Stimulated activated CD8-positive, alpha-beta memory T cell treated with anti-CD3 and anti-CD28 coated beads, Interleukin-7, amount 100 ng/mL, for 4 hours (primary cell): ENCODE measurements at places on chromosomes 6 and 20.
A peak's percentile ranks its signal among the peaks of the same experiment; 100 is the strongest.

DNA sequence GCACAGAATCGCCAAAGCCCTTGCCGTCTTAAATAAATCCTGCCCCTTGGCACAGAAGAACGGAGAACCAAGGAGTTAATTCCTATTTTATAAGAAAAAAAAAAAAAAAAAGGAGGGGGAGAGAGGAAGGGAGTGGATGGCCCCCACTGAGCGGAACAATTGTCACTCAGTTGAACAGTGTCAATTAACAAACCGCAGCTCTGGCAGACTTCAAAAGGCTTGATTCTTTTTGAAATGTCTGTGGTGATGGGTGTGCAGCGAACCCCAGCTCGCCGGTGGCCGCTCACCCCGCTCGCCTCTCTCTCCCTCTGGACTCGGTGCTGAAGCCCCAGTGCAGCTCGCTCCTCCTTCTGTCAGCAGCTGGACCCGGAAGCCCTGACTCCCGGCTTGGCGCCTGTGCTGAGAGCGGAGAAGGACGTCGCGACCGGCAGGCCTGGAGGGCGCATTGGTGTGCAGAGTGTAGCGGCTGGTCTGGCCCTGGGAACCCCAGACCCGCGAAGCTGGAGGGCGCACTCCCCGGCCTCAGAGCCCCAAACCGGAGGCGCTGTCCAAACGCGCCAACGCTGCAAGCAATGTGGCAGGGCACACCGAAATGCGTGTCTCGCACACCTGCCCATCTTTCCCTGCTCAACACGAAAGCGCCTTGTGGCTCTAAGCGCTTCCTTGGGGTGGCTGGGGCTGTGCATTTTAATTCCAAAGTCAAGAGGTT, 3.4 kb downstream of the LINC00237 start:
- no peak for DNase-seq

GRCh38 chr6:28742668-28743270, 181.0 kb downstream of the TRIM27 start:
- DNase-seq, result no peak

DNA sequence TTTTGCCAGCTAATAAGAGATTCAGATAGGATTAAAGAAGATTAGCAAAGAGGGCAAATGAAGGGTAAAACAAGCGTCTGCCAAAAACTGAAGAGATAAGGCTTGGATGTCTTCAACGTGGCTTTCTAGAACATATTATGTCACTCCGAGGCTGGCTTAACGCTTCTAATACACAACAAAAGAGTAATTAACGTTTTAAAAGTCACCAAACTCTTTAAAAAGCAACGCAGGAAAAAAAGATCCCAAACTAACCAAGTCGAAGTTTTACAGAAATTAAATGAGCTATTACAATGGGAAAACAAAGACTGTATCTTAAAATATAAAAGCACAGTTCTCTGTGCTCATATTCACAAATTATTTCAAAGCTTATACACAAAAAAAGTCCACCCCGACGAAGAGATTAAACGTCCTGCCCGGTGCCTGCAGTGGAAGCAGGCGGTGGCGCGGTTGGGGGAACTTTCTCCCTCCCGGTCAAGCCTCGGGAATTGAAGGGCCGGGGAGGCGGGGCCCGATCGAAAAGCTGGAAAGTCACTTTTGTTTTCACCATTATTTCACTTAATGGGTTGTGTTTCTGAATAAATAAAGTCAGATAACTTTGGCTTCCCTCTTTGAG, 1.2 kb downstream of the MAK start:
- no peak for DNase-seq

DNA sequence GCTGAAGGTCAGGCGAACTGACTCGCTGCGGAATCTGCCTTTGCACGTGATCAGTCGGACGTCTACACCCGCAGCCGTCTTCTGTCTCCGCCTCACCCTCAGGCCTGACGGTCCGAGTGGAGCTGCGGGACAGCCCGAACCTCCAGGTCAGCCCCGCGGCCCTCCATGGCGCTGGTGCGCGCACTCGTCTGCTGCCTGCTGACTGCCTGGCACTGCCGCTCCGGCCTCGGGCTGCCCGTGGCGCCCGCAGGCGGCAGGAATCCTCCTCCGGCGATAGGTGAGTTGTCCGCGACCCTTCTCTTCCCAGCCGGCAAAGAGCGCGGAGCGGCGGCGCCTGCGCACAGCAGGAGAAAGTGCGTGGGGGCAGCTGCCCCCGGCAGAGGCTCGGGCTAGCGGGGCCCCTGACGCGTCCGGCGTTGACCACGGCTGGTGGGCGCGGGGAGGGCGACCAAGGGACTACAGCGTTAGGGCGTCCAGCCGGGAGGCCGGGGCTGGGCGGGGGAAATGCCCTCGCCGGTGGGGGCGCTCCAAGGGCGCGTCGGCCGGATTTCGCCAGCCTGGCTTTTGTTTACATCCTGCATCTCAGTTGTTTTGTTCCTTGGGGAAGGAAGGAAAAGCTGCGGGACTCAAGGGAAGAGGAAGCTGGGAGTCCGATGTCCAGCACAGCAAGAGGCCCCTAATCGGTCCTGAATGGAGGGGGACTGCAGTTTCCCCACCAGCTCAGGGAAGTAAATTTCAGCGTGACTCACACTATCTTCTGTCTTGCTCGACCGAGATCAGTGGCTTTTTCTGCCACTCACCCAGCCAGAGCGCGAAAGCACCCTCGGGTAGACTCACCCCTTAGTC, at the start of gene SMPDL3A:
Gene SMPDL3A (plus strand): TSS at position 77 of the 846 bp plus-strand sequence. CDS start 89 bp downstream, at position 166.
- peak; percentile 10 for DNase-seq

- DNase-seq, result peak; percentile 22
Measured at GRCh38 chr20:54063992-54064676, 6.3 kb downstream of the BCAS1 start.

GRCh38 chr6:90175627-90176538, 120.8 kb downstream of the BACH2 start:
- peak; percentile 38 for DNase-seq

- DNase-seq, result no peak
Measured at GRCh38 chr6:129575378-129576118, 134.4 kb downstream of the ARHGAP18 start.

- DNase-seq, result no peak
Measured at GRCh38 chr6:95017922-95018321, 559.4 kb upstream of the MANEA start.

GRCh38 chr6:52839124-52840055, 1.2 kb downstream of the GSTA5 start:
- DNase-seq, result peak; percentile 12

DNA sequence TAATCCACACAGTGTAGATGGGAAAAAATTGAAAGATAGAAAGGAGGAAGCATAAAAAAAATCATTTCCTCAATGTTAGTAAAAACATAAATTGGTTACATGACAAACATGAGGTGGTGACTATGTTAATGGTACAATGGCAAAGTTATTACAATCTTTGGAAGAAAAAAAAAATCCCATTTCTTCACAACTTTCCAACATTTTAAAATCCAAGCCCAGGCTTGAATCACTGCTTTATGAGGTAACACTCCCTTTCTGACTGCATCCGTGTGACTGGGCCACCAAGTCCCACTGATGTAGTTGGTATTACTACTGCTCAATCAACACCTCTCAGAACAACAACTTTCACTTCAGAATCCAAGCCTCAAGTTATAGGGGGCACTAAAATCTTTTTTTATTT, 160.4 kb downstream of the BTBD9 start:
- no peak for DNase-seq

- peak; percentile 23 for DNase-seq
Measured at GRCh38 chr20:2451939-2452732, 18.5 kb downstream of the SNRPB start.

DNA sequence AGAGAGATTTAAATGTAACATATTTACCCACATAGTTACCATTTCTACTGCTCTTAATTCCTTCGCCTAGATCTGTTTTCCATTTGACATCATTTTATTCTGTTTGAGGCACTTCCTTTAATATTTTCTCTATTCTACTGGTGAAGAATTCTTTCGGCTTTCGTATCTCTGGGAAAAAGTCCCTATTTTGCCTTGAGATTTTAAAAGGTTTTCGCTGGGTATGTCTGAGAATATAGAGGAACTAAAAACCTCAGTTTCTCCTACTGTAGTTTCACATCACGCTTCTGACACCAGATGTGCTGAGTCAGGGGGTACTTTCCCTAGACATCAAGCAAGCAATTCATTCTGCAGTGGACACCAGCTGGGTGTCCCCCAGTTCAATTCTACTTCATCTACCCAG, 61.7 kb downstream of the E2F3 start:
- DNase-seq, result no peak

- no peak for DNase-seq
Measured at GRCh38 chr6:141682391-141682790, 450.3 kb upstream of the GJE1 start.

DNA sequence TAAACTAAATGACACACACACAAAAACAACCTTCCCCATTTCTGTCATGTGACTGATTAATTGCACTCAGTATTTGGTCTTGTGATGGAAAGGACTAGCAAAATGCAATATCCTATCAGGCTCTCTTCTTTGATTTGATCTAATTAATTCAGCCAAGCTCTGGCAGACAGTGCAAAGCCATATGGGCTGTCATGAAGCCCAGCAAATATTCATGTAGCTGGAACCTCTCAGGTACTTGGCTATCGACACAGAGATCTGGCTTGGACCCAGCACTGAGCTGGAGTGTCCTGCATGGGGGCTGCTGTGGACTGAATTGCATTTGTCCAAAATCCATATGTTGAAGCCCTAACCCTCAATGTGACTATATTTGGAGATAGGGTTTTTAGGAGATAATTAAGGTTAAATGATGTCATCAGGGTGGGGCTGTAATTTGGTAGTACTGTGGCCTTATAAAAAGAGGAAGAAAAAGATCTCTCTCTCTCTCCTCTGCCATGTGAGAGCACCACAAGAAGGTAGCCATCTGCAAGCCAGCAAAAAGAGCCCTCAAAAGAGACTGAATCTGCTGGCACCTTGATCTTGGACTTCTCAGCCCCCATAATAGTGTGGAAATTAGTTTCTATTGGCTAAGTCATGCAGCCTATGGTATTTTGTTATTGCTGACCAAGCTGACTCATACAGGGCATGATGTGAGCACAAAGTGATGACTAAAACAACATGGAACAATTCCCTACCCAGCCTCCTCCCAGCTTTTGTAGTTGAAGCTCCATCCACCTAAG, 77.1 kb downstream of the STMND1 start:
- no peak for DNase-seq

- DNase-seq, result peak; percentile 91
Measured at GRCh38 chr6:30742316-30743098, at the start of gene FLOT1. TSS of gene FLOT1 (minus strand) at chr6:30742687. CDS start at chr6:30742189, 498 bp downstream.

DNA sequence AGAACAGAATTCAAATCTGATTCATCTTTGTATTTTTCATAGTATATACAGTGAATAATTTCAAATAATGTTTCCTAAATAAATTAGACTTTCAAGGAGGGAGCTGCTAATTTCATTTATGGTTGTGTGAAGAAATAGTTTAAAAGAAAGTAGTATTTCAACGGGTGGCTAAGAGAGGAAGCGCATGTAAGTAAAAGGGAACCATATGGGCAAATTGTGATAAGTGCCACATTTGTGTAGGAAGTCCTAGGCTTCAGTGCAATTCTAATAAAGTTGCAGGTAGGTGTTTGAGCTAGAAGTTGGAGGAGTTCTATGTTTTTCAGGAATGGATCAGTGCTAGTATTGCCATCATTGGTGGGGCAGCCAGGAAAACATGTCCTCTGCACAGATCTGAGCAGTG, 178.8 kb upstream of the PRDM1 start:
- no peak for DNase-seq

DNA sequence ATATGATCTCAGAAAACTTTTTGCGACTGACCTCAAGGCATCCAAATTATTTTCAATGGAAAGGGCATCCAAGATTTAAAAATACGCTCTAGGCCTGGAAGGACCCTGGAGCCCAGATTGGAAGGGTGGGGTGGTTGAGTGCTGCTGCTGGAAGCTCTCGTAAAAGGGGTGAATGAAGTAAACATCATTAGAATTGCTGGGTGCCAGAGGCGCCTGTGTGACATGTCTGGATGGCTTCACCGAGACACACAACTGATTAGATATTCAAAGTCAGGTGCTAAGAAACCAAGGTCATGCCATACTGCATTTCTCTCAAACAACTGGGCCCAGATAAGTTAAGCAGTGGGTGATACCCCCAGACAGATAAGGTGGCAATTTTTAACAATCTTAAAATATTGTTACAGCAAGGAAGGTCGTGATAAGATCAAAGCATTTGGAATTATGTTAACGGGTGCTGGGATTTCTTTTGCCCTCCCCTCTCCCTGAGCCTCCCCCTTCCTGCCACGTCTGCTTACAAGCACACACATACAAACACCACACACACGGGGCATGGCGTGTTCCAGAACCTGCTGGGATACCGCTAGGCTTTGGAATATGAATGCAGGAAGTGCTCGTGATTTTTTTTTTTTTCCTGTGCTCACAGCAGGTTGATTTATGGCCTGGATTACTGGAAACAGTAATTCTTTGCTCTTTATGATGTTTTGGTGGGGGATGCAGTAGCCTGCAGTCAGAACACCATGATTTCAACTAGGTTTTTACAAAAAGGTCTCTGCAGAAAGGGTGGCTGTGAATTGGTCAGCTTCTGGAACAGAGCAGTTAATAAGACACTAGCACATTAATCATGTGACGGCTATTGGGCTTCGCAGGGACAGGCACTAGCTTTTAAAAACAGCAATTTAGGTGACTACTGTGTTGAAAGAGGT, 551.2 kb downstream of the QKI start:
- DNase-seq, result no peak

DNA sequence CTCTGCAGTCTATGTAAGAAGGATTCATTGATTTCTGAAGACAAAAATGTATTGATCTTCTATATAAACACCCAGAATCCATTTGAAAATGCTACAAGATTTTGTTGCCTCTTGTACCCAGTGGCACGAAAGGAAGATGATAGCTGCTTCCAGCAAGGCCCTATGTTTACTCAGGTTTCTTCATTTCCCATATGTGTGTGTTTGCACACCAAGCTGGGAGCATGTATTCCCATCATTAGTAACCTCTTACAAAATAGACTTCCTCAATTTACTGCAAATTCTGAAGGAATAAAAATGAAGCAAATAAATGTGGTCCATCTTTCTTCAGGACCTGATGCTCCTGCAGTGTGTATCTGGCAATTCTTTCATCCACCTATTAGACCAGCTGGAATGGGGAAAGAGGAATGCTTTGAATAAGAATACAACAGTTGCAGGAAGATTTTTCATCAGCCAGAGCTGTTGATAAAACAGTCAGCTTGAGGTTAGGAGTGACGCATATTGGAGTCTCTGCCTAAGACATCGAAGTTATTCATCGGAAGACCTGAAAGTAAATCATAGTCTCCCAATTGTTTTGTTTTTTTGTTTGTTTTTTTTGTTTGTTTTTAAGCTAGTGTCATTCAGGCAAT, 132.3 kb downstream of the PDE7B start:
- DNase-seq, result no peak
